Head of caudate nucleus (tissue), 42 donors: ENCODE measurements at places on chromosomes 11 and 22.

GRCh38 chr11:72773291-72773690, 20.6 kb downstream of the STARD10 start:
- DNase-seq: peak; percentile 73

GRCh38 chr22:42080287-42080686, 787 bp downstream of the SMDT1 start:
- DNase-seq: peak; percentile 47

- DNase-seq: no peak
Observed at GRCh38 chr11:117816846-117817367, 7.6 kb downstream of the FXYD2 start.

- no peak for DNase-seq
Observed at GRCh38 chr11:62360685-62361084, 23.4 kb downstream of the ASRGL1 start.

- DNase-seq: no peak
Observed at GRCh38 chr22:48596111-48596850, 1231.4 kb downstream of the BRD1 start.

GRCh38 chr11:112523951-112524350, 263.3 kb upstream of the PLET1 start:
- DNase-seq: no peak

DNA sequence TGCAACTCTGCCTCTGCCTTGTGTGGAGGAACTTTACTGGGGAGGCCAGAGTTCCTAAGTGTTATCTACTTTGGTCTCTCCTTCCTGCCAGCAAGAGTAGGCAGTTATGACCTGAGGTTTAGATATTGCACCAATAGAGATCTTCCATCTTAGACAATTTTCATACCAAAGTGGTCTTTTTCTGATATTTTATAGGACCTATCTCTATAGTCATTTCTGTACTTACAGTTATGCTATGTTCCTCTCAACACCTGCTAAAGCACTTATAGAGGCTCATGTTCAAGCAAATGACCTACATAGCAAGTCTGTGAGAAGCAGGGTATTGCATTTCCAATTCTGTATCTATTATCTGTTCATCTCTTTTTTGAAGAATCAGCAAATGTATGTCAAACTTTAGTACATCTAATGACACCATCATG, 80.8 kb downstream of the HORMAD2 start:
- DNase-seq: no peak

- DNase-seq: no peak
Observed at GRCh38 chr11:30174265-30175020, 56.4 kb upstream of the FSHB start.

DNA sequence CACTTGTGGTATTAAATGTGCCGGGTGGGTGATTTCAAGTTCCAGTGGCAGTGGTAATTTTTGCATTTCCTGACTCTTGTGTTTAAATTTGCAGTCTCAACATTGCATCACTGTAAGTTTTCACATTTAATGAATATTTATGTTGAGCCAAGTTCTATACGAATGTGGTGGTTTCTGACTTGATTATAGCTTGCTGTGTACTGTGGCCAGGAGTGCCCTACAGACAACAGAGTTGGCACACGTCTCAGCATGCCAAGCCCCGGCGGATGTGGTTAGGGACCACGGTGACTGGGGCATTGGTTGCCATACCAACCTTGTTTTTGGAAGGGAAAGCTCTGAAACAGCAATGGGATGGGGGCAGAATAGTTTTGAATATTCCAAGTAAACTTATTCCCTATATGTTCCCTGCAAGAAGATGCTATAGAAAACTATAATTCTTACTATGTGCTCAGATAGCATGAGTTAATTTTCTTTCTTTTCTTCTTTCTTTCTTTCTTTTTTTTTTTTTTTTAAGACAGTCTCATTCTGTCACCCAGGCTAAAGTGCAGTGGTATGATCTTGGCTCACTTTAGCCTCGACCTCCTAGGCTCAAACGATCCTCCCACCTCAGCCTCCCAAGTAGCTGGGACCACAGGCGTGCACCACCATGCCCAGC, 16.0 kb downstream of the ZNRF3 start:
- no peak for DNase-seq

GRCh38 chr22:25728071-25728470, 13.9 kb upstream of the MYO18B start:
- no peak for DNase-seq

- no peak for DNase-seq
Observed at GRCh38 chr11:61532134-61533038, 23.8 kb downstream of the LRRC10B start.

GRCh38 chr11:14819596-14819995, 72.4 kb downstream of the CYP2R1 start:
- no peak for DNase-seq

DNA sequence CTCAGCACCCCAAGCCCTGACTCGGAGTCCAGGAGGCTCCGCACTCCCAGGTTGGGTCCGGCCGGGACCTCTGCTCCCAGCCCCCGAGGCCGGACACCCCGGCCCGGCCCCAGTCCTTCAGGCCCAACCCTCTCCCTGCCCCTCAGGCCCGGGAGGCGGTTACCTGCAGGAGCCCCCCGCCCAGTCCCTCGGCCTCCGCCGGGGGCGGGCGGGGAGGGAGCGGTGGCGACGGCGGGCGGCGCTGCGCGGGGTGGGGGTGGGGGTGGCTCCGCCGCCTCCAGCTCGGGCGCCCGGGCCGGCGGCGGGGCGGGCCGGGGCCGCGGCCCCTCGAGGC, 310 bp downstream of the TCF20 start:
- no peak for DNase-seq

GRCh38 chr11:75659836-75660235, 9.0 kb downstream of the MAP6 start:
- no peak for DNase-seq

GRCh38 chr11:71232364-71232763, 20.0 kb downstream of the SHANK2 start:
- DNase-seq: no peak

DNA sequence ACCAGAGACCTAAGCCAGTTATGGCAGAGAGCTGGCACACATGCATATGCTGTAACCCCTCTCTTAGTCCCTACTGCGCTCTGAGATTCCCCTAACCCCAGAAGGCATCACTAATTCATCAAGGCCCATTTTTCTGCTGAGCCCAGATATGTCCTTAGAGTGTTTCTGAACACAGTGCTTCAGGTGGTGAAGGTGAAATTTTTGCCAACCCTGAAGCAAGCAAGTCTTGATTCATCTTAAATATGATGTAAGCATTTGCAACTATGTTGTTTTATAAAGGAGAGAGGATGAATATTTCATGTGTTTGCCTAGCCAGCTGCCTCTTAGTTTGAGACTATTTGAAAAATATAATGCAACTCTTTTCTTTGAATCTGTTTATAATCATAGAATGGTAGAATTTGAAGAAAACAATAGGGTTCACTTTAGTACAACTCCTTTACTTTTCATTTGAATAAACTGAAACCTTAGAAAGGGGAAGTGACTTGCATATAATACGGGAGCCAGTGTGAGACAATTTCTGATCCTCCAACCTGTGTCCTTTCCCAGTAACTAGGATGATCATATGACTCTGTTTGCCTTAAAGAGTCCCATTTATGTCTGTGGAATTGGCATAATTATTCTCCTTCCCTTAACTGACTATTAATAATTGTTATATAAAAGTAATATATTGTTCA, 194.3 kb upstream of the MTNR1B start:
- no peak for DNase-seq

- DNase-seq: no peak
Observed at GRCh38 chr11:30488304-30488998, 97.7 kb downstream of the MPPED2 start.

- peak; percentile 66 for DNase-seq
Observed at GRCh38 chr11:111454561-111455192, 57.5 kb downstream of the BTG4 start.

GRCh38 chr11:12508151-12508751, 130.9 kb downstream of the PARVA start:
- no peak for DNase-seq

GRCh38 chr11:10328314-10329098, 23.6 kb downstream of the ADM start:
- DNase-seq: no peak

GRCh38 chr11:123454060-123454651, 24.1 kb downstream of the GRAMD1B start:
- no peak for DNase-seq

- DNase-seq: no peak
Observed at GRCh38 chr22:39994041-39994565, 651 bp upstream of the FAM83F start.

- DNase-seq: no peak
Observed at GRCh38 chr11:74035264-74035663, 26.4 kb upstream of the UCP3 start.

DNA sequence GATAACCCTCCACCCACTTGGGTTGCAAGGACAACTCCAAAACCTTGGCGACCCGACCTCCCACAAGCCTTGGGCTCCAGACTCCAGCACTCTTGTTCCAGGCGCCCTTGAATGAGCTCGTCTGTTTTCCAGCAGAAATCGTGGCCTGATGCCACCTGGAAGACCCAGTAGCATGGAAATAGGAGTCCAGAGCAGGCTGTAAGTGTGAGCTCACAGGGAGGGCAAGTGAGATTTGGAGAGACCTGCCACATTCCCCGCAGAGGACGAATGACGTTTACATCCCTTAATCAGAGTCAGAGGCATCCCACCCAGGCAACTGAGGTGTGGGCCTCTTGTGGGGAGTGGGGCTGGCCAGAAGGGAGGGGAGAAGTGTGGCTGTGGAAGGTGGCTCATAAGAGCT, 71.9 kb downstream of the LDLRAD3 start:
- DNase-seq: peak; percentile 42

DNA sequence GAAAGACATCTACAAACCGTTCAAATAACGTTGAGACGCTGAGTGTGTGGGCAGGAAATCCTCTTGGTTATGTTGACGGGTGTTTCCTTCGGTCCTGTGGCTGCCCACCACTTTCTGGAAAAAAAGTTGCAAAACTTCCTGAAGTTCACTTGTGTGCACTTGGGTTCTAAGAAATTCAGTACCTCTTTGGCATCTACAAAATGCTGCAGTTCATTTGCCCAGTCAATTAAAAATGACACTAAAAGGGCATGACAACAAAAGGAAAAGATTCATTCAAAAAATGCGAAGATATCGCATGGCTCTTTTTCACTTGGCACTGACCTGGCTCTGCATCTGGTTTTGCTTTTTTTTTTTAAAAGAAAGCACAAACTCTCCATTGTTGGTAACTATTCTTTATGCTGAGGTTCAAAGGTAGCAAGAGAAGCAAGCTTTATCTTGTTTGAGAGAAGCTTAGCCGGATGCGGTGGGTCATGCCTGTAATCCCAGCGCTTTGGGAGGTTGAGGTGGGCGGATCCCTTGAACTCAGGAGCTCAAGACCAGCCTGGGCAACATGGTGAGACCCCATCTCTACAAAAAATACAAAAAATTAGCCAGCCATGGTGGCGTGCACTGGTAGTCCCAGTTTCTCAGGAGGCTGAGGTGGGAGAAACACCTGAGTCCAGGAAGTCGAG, 10.6 kb upstream of the XBP1 start:
- DNase-seq: no peak

DNA sequence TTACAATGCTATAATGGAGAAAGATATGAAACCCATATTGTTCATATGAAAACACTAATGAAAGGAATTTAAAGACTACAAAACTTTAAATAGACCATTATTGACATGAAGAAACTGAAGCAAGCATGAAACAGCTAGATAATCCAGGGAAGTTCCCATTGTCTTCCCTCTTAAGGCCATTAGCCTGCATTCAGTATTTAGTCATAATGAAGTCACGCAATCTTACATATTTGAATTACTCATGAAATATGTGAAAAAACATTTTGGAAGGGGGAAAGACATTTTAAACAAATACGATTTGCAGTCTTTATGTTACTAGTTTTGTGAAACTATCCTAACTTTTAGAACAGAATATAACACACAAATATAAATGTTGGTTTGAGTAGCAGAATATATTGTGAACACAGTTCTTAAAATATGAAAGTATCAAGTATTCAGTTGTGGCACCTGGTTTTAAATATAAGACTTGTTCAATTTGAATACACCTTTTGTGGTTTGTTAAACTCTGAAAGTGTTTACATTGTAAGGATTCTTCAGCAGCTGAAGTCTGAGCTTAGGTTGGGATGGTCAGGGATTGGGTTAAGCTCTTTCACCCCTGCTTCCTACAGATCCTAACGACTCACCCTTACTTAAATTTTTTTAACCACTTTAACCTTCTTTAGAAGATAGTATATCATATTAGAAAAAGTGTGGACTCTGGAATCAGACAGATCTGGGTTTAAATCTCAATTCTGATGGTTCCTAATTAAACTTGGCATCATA, 500.3 kb upstream of the TENM4 start:
- no peak for DNase-seq

DNA sequence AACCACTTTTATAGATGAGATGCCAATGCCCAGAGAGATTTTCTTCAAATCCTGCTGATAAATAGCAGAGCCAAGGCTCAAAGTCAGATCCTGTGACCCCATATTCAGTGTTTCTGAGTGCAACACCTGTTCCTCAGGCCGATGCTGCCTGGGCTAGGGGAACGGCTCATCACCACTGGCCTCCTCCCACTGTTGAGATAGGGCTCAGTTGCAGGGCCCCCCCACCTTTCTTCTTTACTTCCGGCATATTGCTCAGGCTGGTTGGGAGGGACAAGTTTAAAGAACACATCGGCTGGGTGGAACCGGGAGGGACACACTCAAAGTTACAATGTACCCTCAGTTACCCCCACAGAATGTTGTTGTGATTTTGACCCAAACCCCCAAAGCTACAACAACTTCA, 88.3 kb upstream of the CRTAM start:
- no peak for DNase-seq

DNA sequence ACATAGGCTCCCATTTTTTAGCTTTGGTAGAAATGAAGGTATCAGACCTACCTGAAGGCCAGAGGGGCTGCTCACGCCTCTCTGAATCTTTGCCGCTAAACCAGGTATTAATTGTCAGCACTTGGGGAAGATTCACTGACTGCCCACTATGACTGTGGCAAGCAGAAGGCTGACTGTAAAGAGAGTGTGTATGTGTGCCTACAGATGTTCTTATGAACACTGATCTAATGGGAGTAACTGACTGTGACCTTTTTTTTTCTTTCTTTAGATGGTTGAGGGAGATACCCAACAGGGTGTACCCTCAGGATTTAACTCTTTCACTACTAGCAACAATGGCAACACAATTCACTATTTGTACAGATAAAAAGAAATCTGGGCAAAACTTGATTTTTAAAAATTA, at the start of gene RAG2:
Gene RAG2 (minus strand): TSS at position 186 of the 400 bp plus-strand sequence. CDS start 4,068 bp downstream, outside the sequence.
- no peak for DNase-seq
